Activated T-cell treated with anti-CD3 and anti-CD28 coated beads, Interleukin-2, amount 50 U/mL, for 1 hour (primary cell): ENCODE measurements at places on chromosomes 13 and 19.

- DNase-seq = no peak
Observed at GRCh38 chr13:81184556-81185265, 843.8 kb upstream of the SPRY2 start.

GRCh38 chr13:85445534-85445933 is 353.7 kb downstream of the SLITRK6 start:
- no peak for DNase-seq

GRCh38 chr19:57888560-57889231 is at the start of gene ZNF814:
ZNF814 (minus strand) TSS chr19:57889037; CDS start chr19:57888802, 235 bp downstream.
- DNase-seq = peak; percentile 80

- no peak for DNase-seq
Observed at GRCh38 chr13:102318233-102318632, 83.6 kb downstream of the FGF14 start.

- DNase-seq = no peak
Observed at GRCh38 chr13:79447741-79448140, 33.2 kb upstream of the NDFIP2 start.

- no peak for DNase-seq
Observed at GRCh38 chr13:27578121-27579030, 42.0 kb downstream of the LNX2 start.

DNA sequence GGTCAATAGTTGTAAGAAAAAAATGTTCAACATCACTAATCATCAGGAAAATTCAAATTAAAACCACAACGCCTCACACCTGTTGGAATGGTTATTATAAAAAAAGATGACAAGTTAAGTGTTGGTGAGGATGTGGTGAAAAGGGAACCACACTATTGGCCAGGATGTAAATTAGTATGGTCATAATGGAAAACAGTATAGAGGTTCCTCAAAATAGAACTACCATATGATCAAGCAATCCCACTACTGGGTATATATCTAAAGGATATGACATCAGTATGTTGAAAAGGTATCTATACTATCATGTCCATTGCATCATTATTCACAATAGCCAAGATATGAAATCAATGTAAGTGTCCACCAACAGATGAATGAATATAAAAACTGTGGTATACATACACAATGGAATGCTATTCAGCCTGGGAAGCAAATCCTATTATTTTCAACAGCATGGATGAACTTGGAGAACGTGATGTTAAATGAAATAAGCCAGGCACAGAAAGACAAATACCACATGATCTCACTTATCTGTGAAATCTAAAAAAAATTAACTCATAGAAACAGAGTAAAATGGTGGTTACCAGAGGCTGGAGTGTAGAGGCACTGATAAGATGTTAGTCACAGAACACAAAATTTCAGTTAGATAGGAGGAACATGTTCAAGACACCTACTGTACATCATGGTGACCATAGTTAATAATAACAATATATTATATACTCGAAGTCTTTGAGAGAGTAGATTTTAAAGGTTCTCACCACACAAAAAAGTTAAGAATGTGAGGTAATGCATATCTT is 56.6 kb downstream of the TBC1D4 start:
- DNase-seq = no peak

DNA sequence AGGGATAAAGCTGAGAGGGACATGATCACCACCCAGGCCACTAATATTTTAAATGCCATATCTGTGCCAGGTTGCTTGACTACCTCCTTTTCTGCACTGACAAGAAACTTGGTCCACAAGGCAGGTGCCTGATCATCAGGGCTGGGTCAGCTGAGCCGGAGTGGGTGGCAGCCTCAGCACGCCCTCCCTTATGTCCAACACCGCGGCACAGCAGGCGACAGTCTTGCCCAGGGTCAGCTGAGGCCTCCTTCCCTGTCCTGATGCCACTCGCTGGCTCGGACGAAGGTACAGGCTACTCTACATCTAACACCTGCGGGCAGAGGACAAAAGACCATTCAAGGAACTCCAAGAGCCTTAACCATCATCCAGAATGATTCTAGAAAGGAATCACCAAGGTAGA is 16.9 kb downstream of the ZC3H4 start:
- DNase-seq = no peak

GRCh38 chr13:21805733-21806132 is 134.9 kb downstream of the FGF9 start:
- no peak for DNase-seq

- DNase-seq = no peak
Observed at GRCh38 chr19:39196320-39196719, 444 bp upstream of the NCCRP1 start.

GRCh38 chr13:23984546-23984945 is 87.2 kb upstream of the C1QTNF9B start:
- no peak for DNase-seq

DNA sequence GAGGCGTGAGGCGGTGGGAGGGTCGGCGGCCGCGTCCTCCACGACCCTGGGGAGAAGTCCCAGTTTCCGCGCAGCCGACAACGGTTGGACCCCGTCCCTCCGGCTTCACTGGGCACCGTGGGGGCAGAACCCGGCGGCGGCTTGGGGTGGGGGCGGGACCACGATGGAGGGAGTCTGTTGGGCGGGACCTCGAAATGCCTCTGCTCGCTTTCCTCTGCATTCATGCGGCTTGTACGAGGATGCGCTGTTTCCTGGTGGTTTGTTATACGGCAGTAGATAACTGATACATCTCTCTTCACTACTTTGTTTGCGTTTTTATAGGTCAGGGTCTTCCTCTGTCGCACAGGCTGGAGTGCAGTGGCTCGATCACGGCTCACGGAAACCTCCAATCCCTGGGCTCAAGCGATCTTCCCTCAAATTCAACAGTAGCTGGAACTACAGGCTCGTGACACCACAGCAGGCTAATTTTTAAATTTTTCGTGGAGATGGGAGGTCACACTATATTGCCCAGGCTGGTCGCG is 24.6 kb upstream of the ZNF846 start:
- DNase-seq = no peak

DNA sequence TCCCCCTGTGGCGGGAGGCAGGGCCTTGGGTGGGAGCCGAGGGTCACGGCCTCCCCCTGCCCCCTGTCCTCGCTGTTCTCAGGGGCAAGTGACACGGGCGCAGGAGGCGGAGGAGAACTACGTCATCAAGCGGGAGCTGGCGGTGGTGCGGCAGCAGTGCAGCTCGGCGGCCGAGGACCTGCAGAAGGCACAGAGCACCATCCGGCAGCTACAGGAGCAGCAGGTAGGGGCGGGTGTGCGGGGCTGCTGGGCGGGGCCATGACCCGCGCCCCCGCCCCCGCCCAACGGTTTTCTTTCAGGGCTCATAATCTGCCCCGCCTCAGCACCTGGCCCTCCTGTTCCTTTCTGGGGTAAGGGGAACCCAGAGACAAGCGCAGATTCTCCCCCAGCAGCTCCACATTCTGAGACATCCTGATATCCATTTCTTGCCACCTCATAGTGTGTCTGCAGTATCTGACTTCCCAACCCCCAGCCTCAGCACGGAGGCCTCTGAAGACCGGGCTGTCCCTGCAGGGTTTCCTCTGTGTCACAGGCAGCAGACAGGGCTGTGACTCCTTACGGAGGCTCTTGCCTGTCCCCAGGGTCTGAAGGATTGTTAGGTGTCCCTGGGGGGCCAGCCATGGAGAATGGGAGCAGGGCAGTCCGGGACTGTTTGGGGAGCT is 15.9 kb downstream of the PRR36 start:
- no peak for DNase-seq

DNA sequence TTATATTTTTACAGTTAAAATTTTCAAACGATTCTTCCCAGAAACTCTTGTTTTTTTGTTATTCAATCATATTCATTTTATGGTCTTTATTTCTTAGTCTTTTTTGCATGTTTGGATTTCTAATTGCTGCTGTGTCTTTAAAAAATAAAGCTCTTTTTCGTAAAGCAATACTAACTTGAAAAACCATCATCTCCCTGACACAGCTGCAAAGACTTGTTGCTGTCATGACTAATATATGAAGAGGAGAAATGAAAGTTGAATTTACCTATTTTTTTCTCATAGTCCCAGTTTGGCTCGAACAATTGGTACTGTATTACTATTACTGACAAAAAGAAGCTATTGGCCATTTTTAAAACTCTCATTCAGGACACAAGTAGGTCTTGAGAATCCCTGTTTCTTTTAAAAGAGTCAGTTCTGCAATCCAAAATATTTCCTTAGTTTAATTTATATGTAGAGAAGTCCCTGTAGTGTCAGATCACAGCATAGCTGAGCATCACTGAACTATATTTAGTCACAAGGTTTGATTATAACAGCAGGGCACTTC is 12.1 kb upstream of the SPART start:
- DNase-seq = no peak

DNA sequence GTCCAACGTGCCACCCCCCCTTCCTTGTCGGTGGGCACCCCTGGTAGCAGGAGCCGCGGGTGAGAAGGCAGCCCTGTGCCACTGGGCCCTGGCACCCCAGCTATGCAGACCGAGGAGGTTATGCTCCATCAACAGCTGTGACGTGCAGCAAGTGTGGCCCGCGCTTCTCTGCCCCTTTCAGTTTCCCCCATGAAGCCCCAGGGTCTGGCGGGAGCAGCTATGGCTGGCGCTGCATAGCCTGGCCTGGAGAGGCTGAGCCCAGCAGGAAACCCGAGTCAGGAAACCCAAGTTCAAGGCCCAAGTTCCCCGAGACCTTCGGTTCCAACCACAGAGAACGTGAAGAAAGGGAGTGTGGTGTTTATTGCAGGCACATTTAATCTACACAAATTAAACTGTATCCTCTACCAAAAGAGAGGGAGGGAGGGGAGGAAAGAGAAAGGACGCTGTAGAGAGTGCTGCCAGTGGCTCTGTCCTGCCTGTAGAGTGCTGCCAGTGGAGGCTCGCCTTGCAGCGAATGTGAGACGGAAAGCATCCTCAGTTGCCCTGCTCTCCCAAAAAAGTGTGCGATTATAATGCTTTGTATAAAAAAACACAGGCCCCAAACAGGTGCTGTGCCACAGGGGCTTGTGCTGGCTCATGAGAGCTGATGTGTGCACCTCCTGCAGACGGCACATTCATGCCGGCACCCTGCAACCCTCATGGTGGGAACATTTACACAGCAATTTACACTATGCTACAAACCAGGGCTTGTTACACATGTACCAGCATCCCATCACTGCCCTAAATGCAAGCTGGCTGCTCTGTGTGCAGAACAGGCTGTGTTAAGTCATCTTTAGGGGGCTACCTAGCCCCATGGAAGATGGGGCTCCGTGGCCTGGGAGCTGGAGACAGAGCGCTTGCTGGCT is 16.3 kb downstream of the POP4 start:
- DNase-seq = peak; percentile 44

GRCh38 chr19:52896431-52897137 is 851 bp downstream of the ZNF320 start:
- DNase-seq = no peak

GRCh38 chr13:103788061-103788652 is 721.9 kb upstream of the SLC10A2 start:
- DNase-seq = no peak
